ENCODE measurements at places on chromosomes 2 and 18. TPM values are rescaled to one million over a fixed set of nuclear protein-coding genes. Genes with fewer than 3 reads are reported as not detected.

Gene SERPINB2
- 25.5 TPM for total RNA-seq

Gene MYCN
- 2.0 TPM for total RNA-seq

Gene PCARE
- total RNA-seq = not detected

DNA sequence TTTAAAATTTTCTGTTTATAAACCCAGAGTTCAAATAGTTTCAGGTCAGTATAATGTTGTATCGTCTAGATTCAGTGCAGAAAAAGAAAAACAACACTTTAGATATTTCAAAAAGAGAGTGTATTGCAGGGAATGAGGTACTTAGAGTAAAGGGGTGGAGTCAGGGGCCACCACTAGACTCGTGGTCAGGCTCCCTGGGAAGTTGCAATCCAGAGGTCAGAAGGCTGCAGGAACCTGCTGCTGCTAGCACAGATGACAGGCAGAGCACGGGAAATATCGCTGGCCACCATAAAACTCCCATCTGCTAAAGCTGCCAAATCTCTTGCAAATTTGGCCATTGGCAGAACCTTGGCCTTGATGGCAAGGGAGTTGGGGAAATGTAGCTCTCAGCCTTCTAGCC is 64.6 kb downstream of the THNSL2 start:
- no peak for DNase-seq
- H3K27me3 ChIP-seq = no peaks in the 10 kb centered on the region
- no peaks in the 10 kb centered on the region for H3K4me1 ChIP-seq
- no peak overlapping the region for H3K4me3 ChIP-seq
- no peaks in the 10 kb centered on the region for H3K36me3 ChIP-seq

DNA sequence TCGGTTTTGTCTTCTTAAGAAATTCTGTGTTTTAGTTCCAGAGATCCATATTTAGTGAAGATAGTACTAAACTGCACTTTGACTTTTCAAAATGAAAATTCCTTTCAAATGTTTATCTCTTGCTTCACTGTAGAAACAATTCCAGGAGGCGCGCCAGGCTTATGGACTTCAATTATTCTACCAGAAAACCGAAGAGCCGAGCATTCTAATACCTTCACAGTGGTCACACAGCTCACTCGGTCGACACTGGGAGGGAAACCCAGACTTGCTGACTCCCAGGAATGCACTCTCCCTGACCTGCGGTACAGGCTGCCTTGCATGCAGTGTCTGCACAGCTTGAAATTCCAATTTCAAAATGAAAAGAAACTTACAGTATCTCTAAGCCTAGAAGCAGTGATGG is 119.9 kb upstream of the PIEZO2 start:
- H3K27ac ChIP-seq = no peak overlapping the region
- peaks cover 15% of the 10 kb centered on the region for H3K4me1 ChIP-seq
- H3K36me3 ChIP-seq = no peaks in the 10 kb centered on the region
- H3K27me3 ChIP-seq = no peaks in the 10 kb centered on the region
- no peak overlapping the region for H3K4me3 ChIP-seq

Data from vagina (tissue), 2 donors.